Posterior cingulate gyrus (tissue), 11 donors: ENCODE measurements at places on chromosomes 4 and X.

- DNase-seq: no peak
Measured at GRCh38 chrX:119017077-119017476, 42.7 kb downstream of the LONRF3 start.

GRCh38 chr4:80385397-80386280 is 50.1 kb downstream of the CFAP299 start:
- no peak for DNase-seq

DNA sequence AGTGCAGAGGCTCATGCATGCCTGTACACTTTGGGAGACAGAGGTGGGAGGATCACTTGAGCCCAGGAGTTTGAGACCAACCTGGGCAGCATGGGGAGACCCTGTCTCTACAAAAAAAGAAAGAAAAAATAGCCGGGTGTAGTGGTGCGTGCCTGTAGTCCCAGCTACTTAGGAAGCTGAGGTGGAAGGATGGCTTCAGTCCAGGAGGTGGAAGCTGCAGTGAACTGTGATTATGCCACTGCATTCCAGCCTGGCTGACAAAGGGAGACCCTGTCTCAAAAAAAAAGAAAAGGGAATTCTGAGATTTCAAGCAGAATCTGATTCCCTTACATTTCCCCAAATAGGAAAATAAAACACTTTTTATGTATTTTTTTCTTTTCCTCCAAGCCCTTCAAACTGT is 83.5 kb downstream of the SYNPO2 start:
- no peak for DNase-seq

- no peak for DNase-seq
Measured at GRCh38 chr4:137471895-137472294, 60.4 kb downstream of the PCDH18 start.

GRCh38 chr4:110854021-110854678 is 231.3 kb upstream of the PITX2 start:
- DNase-seq: no peak

DNA sequence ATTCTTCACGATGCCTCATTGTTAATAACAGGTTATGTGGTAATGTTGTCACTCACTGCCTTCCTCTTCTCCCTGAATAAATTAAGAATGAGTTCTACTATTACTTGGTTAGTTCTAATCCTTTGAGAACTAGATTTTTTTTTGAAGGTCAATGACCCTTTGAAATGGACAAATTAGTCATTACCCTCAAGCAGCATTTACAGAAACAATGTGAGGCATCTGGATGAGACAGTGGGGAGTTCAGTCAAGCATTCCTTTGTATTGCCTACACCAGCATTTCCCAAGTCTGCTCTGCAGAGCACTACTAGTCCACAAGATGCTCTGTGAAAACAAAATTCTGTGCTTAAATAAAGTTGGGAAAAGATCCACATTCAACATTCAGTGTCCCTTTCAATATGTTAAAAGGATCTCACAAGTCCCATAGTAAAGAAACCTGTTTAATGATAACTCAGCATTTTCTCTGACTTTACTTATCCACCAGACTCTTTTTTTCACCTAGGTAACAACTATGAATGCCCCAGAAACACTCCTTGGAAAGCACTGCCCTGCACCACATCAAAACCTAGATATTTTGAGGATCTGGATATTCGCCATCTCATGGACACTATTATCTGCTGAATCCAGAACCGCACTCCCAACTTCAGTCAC is 60.6 kb downstream of the CHRDL1 start:
- no peak for DNase-seq

DNA sequence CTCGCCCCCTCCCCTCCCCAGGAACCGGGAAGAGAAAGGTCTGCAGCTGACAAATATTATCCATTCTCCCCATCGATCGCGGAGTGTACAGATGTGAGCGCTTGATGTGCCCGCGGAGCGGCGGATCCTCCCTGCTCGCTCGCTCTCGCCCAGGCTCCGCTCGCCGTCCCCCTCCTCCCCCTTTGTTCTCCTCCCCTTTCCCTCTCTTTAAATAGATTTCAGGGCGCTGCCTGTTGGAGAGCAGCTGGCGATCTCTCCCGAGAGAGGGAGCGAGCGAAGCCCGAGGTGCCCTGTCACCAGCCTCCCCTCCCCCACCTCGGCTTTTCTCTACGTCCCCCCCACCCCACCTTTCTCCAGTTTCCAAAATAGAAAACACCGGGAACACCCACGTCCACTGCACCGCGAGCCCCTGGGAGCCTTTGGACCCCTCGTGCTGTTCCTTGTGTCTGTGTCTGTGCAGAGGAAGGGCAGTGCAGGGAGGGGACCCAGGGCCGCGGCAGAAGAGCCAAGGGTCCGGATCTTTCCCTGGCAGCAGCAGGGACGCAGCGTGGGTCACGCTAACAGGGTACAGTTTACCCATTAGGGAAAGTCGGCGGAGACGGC is 56.6 kb upstream of the BCOR start:
- no peak for DNase-seq

DNA sequence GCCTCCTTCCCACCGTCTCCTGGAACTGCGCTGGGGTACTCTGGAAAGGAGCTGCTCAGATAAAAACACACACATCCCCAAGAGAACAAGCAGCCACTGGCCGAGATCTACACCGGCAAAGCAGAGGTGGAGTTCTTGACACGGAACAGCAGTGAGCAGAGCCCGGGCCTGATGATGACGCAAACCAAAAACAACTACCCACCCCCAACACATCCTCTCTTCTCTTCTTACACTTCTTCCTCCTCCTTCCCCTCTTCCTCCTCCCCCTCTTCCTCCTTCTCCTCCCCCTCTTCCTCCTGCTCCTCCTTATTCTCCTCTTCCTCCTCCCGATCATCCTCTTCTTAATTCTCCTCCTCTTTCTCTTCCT is 4.6 kb downstream of the PNMA5 start:
- DNase-seq: peak; percentile 41

DNA sequence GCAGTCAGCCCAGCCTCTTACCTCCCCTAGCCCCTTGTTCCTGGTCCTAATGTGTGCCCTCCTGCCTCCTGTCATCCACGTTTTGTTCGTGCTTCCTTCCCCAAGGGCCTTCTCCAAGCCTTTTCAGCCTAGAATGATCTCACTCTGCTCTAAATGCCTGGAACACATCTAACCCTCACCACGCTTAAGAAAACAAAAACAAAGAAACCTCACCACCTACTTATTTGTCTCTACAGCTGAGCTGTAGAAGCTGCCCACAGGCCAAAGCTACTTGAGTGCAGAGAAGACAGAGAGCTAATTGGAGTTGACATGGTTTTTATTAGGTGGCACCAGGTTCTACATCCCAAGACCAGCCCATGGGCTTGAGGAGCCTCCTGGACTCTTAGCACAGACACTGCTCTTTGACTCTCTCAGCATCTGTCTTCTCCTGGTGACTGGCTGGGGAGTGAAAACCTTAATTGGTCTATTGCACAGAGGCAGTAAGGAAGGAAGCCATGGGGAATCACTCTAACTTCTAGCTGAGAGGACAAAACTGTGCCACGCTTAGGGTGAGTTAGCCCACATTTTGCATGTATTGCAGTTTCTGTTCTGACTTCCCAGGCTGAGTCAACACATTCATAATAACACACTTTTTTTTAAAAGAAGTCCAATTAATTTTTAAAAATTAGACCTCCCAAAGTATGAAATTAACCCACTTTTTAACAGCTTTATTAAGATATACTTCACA is 52.3 kb upstream of the PDK3 start:
- no peak for DNase-seq

- no peak for DNase-seq
Measured at GRCh38 chrX:1462596-1463251, 10.0 kb upstream of the ASMTL start.

GRCh38 chr4:101205916-101206315 is 141.4 kb downstream of the PPP3CA start:
- no peak for DNase-seq

DNA sequence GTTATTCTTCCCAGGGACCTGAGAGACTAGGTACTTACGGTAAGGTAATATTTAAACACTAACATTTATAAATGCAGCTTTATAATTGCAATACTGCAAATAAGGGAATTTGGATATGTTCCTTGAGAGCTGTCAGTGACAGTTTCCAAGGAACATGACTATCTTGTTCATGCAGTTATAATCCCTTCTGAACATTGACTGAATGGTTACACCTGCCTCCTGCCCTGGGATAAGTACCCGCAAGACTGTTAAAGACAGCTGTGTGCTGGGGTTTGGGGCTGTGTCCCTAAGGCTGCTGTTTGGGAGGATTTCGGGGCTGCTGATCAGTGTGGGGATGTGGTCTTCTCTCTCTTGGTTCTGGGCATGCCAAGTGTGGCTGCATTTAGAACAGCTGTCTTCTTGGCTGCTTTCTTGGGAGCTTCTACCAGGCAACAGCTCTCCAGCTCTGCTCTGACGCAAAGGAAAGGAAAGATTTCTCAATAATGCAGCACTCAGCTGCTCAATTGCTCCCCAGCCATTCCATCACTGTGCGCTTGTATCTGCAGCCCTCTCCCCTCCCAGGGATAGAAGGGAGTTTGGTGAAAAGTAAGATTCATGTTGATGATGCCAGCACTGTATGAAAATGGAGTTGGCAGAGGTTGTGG is 298.8 kb upstream of the TAPT1 start:
- peak; percentile 70 for DNase-seq

GRCh38 chr4:169345316-169345721 is 74.6 kb upstream of the SH3RF1 start:
- DNase-seq: no peak

DNA sequence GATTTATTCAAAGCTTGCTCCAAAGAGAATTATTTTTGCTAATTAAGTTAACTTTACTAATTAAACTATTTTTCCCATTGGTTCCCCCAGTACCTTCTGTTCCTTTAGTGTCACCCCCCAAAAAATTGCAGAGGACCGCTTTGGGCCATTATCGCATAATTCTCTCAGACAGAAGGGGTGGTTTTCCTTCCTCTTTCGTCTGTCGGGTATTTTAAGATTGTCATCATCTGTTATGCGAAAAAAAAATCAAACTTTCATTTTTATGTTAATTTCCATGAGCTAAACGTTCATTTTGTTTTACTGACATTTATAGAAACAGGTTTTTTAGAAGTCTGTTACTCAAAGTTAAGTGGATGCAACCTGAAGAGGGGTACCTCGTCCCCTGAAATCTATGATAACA is 76.2 kb upstream of the DDX3X start:
- DNase-seq: no peak

DNA sequence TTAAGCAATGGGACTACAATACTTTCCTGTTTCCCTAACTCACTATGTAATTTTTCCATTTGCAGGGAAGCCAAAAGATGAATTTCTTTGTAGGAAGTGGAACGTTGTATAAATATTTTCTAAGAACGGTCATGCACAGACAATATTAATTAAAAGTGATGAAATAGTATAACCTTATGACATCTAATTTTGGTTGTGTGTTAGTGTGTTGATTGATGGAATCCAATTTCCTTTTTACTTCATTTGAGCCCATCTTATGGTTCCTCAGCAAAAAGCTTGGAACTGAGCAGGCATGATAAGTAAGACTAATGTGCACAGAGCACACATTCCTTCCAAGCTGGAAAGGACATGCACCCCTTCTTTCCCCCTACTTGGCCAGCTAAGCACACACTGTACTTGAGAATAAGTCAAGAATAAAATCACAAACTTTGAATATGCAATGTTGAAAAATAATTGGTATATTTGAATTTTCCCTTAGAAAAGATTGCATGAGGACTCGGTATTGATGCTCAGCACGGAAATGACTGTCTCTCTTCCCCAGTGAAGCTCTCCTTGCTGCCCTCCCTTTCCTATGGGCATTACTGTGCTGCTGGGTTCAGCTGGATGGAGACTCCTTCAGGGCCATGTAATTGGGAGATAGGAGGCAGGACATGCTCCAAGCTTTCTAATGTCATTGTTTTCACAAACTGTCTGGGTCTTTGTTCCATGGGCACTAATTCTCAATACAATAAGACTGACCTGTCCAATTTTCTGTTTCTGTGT is 19.2 kb upstream of the PDLIM3 start:
- no peak for DNase-seq

DNA sequence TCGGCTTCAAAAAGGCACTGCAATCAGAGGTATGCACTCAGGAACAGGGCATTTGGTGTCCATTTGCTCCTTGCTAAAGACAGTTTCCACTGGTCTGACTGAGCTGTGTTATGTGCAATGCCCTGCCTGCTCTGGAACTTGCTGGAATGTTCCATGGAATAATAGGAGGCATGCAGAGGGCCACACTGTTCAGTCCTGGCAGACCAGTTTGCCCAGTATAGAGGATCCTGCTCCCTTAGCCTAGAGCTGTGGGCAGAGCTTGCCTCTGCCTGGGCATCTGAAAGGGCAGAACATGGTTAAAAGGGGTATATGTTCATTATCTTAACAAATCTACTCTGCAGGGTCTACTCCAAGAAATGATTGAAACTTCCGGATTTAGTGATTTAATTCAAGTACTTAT is 27.8 kb upstream of the CD99L2 start:
- DNase-seq: no peak

DNA sequence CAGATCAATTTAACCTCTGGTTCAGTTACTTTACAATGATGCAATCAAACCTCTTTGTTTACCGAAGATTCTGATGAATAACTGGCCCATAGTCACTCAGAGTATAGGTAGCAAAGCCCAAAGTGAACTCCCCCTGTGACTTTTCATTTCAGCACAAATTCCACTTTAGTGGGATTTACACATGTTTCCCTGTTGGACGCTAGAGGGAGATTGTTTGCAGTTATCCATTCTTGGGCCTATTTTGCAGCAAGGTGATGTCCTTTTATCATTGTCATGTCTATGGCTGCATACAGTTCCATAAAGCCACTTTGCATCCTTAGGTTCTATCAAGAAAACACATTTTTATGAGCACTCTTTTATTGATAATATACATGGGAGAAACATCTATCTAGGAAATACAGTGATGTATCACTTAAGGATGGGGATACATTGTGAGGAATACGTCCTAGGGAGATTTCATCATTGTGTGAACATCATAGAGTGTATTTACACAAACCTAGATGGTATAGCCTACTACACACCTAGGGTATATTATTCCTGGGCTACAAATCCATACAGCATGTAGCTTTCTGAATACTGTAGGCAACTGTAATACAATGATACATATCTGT is 14.5 kb upstream of the DKK2 start:
- no peak for DNase-seq

GRCh38 chr4:155578219-155578618 is 88.4 kb upstream of the GUCY1A1 start:
- DNase-seq: no peak

- DNase-seq: no peak
Measured at GRCh38 chr4:85408301-85408700, 66.6 kb upstream of the ARHGAP24 start.
